GM23248 (cell line): ENCODE measurements at places on chromosomes 13 and 19. TPM values are rescaled to one million over a fixed set of nuclear protein-coding genes. Genes with fewer than 3 reads are reported as not detected.

TMPRSS9 gene
- 0.28 TPM in 1 of 2 replicates, not detected in the other for polyA plus RNA-seq

MUC16 gene
- not detected in 2 replicates for polyA plus RNA-seq

ATP12A gene
- not detected in 2 replicates for polyA plus RNA-seq

OR7A5 gene
- not detected in 2 replicates for polyA plus RNA-seq

KLK6 gene
- not detected in 2 replicates for polyA plus RNA-seq

CABP5 gene
- polyA plus RNA-seq, result not detected in 2 replicates

TRPC4 gene
- polyA plus RNA-seq, result 6.5 and 6.7 TPM in 2 replicates

DNA sequence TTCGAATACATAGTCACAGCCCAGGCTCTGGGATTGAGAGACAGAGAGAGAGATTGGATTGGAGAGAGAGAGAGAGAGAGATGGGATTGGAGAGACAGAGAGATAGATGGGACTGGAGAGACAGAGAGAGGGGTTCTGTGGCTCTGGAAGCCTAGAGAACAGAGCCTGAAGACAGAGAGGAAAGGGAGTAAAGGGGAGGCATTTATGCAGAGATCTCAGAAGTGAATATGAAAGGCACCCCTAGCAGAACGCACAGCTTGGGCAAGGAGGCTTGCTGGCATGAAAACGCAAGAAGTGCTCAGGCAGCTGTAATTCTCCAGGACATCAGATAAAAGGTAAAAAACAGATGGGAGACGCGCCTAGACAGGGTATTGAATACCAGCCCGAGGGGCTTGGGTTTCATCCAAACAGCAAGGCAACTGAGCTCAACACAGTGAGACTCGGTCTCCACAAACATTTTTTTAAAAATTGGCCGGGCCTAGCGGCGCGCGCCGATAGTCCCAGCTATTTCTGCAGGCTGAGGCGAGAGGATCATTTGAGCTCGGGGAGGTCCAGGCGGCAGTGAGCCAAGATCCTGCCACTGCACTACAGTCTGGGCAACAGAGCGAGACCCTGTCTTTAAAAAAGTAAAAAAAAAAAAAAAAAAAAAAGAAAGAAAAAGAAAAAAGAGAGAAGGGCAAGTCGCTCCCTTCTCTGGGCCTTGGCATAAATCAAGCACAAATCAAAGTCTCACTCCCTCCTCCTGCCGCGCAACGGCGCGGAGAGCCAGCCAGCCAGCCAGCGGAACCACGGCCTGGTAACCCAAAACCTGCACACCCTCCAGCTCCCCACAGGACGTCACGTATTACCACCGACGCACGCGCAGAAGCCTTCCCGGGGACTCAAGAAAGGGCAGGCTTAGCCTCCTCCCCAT, 774 bp upstream of the PPP2R1A start:
- peak; percentile 75 for DNase-seq

DNA sequence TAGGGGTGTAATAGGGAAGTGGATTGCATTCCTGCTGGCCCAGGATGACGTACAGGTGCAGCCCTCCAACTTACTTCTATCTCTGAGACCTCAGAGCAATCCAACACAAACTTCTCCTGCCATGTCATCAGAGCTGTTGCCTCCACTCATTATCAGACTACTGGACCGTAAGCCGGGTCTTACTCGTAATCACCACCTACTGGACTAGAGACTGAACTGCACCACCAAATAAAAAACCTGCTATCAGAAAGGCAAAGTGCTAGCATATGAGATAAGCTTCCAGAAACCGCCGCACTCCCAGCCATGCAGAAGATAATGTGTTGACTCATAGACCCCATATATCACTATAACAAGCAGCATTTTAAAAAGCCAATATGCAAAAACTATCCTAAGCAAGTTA, 102.0 kb downstream of the SLITRK1 start:
- DNase-seq, result peak; percentile 66

DNA sequence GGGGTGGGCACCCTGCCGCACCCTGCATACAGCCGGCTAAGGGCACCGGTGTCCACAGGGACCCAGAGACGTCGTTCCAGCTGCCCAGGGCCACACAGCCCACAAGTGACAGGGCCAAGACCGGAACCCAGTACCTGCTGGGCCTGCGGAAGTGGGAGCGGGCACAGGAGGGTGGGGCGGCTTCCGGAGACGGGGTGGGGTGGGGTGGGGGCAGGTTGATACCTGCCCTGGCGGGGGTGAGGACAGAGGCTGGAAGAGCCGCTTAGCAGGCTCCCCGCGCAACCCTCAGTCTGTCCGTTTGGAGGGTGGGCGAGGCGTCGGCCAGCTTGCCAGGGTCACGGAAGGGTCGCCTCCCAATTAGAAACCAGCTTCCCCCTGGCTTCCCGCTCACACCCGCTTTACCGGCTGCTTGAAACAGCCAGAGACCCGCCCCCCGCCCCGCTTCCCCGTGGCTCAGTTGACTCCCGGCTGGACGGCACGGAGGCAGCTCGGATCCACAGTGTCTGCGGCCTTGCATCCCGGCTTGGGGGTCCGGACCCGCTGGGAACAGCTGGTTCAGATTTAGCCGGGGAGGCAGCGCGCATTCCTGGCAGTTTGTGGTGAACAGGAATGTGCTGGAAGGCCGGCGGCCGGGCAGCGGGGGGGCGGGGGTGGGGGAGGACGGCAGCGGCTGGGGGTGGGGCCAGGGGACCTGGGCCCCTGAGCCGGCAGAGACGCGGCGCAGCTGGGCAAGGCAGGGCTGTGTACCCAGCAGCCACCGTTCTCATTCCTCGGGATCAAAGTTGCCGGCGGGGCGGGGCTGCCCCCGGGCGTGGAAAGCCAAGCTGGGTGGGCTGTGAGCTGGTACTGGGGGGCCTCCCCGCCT, 1.9 kb downstream of the CNN2 start:
- DNase-seq, result peak; percentile 95

DNA sequence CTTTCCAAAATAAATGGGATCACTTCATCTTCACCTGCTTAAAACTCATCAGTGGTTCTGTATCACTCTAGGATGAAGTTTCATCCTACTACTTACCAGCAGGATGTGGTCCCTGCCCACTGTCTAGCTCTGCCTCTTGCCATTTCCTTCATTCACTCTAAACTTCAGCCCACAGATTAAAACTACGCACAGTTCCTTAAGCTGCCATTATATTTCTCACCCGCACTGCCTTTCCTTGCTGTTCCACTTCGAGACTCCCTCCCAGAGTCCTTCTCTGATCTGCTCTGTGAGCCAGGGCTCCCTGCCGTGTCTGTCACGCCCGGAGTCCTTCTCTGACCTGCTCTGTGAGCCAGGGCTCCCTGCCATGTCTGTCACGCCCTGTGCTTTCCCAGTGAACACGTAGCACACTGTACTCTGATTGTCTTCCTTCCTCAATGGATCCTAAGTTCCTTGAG, 52.0 kb upstream of the NPAS1 start:
- peak; percentile 57 for DNase-seq

DNA sequence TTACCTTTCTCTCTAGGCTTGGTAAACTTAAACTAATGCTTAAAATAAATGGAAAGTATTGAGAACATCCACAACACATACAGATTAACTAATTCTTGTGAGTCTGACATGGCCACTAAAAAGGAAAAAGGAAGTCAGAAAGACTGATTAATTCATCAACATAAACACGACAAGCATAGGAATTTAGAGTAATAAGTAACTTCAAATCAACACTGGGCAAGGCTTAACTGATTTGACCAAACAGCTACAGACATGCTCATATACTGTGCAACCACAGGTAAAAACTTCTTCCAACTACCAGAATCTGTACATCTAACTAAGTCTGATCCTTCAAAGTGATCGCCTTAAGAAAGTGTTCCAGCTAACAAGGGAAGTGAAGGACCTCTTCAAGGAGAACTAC, 20.5 kb downstream of the UGGT2 start:
- DNase-seq, result no peak

DNA sequence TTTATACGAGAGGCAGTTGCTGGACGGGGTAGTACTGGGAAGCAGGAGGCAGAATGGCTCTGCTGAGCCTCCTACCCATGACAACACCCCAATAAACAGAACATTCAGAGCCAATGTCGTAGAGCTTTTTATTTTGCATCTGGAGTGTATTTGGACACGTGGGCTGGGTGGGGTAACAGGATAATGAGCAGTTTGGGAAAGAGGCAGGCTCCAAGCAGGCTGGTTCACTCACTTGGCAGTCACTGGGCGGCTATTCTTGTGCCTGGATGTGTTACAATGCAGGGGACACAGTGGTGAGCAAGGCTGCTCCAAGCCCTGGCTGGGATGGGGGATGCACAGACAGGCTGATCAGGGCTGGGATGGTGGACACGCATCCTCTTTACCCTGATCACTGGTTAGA, 9.5 kb downstream of the ACTMAP start:
- peak; percentile 96 for DNase-seq

GRCh38 chr19:1285737-1286360, at the start of gene EFNA2:
Gene EFNA2 (plus strand): TSS chr19:1285873. CDS start chr19:1286169, 296 bp downstream.
- no peak for DNase-seq

GRCh38 chr13:49302817-49303216, 55.1 kb downstream of the CDADC1 start:
- DNase-seq, result no peak

DNA sequence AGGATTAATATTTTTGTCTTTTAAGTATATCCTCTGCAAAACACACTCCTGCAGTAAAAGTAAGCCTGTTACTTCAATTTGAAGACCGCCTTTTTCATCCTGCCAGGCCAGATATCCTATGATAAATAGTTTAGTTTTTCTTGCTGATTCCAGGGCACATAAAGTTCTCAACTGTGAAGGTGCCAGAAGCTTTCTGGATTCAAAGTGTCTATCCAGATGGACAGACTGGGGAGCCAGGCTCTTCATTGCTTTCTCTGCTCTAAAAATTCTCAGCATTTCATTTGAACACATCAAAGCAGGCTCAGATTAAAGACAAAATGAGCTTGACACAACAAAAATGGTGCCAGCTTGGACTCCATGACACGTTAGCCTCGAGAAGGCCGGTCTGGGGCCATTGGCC, 53.6 kb upstream of the UBL3 start:
- no peak for DNase-seq

DNA sequence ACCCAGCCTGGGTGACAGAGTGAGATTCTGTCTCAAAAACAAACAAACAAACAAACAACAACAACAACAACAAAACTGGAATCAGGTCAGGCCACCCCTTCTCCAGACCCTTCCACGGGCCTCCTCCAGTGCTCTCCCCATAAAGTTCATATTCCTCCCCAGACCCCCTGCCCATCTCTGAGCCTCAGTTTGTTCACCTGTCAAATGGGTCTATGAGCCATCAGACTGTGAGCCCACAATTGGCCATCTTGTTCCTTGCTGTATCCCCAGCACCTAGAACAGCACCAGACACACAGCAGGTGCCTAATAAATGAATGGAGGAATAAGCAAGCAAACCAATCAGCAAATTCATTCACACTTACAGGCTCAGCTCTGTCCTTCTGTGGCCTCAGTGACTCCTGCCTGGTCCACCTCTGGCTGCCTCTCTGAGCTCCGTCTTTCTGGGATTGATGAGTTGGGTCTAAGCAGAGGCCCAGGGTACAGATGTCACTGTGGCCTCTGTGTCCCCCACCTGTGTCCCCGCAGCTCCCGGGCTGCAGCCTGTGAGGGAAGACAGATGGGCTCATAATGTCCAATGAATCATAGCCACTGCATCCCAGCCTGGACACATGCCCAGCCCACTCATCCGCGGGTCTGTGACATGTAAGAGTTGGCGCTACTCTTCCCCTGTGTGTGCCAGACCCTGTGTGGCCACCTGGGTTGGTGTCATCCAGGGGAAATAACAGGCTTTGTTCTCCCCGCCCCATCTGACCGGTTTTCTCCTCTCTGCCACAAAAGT, 19.6 kb upstream of the PTPRS start:
- peak; percentile 52 for DNase-seq

- peak; percentile 56 for DNase-seq
Observed at GRCh38 chr13:28819046-28819730, 951 bp upstream of the MTUS2 start.

DNA sequence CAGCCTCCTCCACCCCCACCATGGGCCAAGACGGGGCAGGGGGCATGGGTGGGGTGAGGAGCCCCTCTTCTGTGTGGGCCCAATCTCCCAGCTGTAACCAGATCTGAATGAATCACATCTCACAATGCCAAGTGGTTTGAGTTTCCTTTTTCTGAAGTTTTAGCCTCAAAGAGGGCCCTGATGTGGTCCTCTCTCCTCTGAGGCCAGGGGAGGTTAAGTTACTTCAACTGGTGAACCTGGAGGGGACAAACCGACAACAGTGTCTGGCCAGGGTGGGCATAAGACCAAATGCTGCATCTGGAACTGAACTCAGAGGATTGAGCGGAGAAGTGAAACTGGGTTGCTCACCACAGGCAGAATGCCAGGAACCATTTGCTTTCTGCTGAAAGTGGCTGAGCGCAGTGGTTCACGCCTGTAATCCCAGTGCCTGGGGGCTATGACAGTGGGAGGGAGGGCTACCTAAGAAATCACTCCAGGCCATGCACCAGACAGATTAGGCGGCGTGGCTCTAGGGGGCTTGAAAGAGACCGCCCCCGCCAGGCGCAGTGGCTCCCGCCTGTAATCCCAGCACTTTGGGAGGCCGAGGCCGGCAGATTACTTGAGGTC, 15.4 kb upstream of the IRGC start:
- peak; percentile 91 for DNase-seq

- no peak for DNase-seq
Observed at GRCh38 chr19:47153266-47153665, 22.6 kb downstream of the SAE1 start.

DNA sequence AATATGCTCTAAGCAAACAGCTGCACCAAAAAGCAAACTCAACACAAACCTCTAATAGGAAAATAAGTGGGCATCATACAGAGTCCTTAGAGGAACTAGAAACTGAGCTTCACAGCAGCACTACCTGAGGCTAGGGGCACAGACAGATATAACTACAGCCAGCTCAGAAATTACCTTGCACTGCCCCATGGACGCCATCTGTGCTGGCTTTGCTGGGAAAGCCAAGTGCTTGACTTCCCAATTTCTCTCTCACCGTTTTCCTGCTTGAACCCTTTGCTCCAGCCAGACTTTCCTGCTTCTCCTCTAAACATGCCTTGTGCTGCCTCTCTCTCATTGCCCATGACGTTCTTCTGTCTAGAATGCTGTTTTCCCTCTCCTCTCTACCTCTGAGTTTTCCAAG, 29.3 kb downstream of the MTUS2 start:
- no peak for DNase-seq

- DNase-seq, result peak; percentile 9
Observed at GRCh38 chr13:95411428-95412040, 110.3 kb upstream of the ABCC4 start.
